ENCODE measurements at places on chromosomes 13 and 19.

- no peak for DNase-seq
These were observed 24.5 kb downstream of the MBNL2 start for GRCh38 chr13:97246596-97247158.

DNA sequence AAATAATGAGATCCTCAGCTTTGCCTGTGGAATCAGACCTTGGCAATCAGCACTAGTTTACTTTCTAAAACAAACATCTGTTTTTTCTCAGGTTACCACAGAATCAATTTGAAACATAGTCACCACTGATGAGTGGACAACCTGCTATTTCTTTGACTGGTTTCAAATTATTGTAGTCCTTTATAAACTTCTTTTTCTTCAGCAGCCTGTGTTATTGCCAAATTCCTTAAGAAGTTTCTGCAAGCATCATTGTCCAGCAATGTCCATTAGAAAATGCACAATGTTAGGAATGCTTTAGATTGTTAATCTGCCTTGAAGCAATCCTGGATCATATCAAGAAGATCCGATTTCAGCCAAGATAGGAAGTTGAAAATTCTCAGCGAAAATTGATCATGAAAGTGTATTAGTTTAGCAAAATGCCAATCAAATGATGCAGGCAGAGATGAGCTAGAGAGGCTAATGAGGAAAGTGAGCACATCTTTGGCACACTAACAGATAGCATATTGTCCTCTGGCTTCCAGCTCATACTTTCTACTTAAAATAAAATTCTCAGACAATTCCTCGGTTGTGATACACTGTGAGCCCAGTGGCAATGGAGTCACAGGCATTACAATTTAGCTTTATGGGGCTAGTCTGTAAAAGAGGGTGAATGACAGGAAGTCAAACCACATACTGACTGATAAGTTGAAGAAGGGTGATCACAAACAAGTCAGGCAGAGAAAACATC lies 270.6 kb downstream of the SLITRK6 start:
- no peak for DNase-seq

- no peak for DNase-seq
These were observed 1.0 kb upstream of the FXYD7 start for GRCh38 chr19:35141837-35142605.

- DNase-seq: no peak
These were observed 27.3 kb downstream of the CHAF1A start for GRCh38 chr19:4429771-4430171.

DNA sequence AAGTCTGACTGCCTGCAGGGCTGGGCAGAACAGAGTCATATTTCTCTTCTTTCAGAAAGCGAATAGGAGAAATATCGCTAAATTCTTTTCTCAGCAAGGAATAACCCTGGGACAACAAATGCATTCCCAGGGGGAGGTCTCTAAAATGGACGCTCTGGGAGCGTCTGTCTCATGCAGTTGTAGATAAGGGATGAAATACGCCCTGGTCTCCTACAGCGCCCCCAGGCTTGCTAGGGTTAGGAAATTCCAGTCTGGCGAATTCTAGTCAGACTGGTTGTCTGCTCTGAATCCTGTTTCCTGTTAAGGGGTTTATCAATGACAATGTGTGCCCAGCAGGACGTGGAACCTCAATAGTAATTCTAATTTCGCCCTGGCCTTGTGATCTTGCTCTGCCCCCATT lies 1214.1 kb downstream of the DIAPH3 start:
- DNase-seq: no peak

- no peak for DNase-seq
These were observed 176.9 kb downstream of the KDM4B start for GRCh38 chr19:5145521-5146511.

GRCh38 chr13:86665842-86666241 lies 866.6 kb upstream of the SLITRK6 start:
- no peak for DNase-seq

DNA sequence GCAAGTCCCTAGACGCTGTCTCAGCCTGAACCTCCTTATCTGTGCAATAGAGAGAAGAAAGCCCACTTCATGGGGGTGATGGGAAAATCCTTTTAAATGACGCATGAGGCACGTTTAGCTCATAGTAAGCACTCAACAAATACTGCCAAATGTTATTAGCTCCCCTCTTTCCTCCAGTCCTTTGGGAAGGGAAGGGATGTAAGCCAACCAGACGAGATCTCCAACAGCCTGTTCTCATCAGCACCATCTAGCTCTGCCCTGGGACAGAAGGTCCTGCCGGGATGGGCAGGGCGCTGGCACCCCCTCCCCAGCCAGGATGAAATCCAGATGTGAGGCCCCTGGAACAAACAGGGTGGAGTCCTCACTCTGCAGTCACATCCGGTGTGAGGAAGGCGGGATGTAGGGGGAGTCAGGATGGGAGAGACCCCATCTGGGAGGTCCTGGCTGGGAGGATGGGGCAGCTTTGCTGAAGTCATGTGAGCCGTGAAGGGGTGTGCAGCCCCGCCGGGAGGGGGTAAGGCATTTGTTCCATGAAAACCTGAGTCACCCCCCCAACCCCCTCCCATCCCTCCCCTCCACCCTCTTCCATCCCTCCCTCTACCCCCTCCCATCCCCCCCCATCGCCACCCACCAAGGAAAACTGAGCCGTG lies 4.6 kb downstream of the S1PR2 start:
- DNase-seq: no peak

GRCh38 chr13:46552889-46553520 lies at the start of gene LRCH1:
TSS of gene LRCH1 (plus strand) at chr13:46553170. CDS start at chr13:46553397, 227 bp downstream.
- DNase-seq: peak; percentile 83

GRCh38 chr13:114108141-114108761 lies 24.2 kb downstream of the RASA3 start:
- no peak for DNase-seq

- DNase-seq: no peak
These were observed 2.7 kb upstream of the TPGS1 start for GRCh38 chr19:504616-505015.

DNA sequence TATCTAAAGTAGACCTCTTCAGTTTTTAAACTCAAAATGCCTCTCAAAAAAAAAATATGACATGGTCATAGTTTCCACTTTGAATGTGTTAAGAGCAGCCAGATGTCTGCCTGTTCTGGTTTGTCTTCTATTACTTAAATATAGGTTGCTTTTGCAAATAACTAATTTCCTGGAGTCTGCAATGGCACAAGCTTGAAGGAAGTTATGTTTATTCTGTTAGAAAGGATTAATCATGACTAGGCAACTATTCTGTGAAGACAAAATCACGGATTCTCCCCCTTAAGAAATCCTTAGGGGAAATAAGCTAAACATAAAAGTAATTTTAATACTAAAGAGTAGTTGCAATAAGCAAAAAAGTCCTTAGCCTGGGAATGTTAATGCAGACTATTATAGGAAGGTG lies 26.3 kb downstream of the SKA3 start:
- DNase-seq: no peak

DNA sequence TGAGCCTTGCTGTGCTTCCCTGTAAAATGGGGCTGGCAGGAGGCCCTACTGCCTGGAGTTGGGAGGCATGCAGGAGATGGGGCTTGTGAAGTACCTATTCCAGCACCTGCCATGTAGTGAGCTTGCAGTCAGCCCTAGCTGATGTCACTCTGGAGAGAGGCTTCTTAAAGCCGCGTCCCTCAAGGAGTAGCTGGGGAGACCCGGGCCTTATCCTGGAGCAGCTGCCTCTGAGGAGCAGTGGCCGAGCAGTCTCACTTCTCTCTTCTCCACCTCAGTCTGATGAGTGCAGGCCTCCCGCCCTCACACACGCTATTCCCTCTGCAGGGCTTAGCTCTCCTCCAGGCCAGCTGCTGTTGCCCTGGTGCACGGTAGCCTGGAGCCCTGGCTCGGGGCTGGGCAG lies 18.0 kb downstream of the CLASRP start:
- DNase-seq: no peak

DNA sequence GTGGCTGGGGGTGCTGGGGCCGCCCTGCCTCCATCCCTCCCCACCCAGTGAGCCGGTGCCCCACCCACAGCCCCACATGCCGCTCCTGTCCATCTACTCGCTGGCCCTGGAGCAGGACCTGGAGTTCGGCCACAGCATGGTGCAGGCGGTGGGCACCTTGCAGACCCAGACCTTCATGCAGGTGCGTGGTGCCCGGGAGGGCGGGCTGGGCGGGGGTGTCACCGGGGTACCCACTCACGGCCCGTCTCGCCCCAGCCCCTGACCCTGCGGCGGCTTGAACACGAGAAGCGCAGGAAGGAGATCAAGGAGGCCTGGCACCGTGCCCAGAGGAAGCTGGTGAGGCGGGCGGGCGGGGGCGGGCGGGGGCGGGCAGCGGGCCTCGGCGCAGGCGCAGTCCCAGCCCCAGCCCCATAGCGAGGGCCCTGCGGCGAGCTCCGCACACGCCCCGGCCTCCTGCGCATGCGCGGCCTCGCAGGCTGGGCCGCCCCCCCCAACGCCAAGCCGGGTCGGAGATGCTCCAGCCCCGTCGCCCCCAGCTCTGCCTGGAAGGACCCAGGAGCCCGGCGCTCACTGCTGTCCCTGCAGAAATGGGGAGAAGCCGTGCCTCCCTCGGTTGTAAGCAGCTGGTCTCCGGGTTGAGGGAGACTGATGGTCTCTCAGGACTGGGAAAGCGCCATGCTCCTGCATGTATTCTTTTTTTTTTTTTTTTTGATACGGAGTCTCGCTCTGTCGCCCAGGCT lies 7.7 kb downstream of the ARHGAP45 start:
- peak; percentile 99 for DNase-seq

DNA sequence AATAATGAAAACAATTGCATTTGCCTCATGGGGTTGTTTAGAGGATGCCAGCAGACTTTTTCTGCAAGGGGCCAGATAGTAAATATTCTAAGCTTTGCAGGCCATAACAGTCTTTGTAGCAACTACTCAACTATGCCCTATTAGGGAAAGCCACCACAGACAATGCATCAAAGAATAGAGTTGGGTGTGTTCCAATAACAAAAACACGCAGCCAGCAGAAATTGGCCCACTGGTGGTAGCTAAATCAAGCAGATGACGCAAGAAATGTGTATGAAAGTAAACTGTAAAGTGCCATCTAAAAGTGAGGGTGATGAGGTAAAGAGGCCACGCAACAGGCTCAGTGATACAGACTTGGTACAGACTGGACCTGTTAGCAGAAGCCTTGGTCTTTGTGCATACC lies 75.2 kb upstream of the SIAH3 start:
- no peak for DNase-seq

DNA sequence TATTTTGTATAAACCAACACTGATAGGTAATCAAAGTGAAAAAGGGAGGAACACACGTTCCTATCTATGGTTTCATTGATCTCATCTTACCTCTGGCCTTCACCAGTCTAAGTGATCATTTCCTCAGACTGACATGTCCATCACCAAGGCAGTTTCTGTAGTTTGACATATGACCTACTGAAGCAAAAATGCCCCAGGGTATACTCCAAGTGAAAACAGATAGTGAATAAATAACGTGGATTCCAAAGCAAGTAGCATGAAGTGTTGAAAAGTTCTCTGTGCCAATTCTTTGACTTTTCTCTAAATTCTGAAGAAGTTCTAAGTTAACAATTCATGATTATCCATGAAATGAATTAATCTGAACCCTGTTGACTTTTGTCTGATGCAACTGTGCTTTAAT lies 334.2 kb upstream of the SGCG start:
- DNase-seq: no peak

GRCh38 chr13:34751492-34751891 lies 190.6 kb upstream of the NBEA start:
- DNase-seq: no peak

DNA sequence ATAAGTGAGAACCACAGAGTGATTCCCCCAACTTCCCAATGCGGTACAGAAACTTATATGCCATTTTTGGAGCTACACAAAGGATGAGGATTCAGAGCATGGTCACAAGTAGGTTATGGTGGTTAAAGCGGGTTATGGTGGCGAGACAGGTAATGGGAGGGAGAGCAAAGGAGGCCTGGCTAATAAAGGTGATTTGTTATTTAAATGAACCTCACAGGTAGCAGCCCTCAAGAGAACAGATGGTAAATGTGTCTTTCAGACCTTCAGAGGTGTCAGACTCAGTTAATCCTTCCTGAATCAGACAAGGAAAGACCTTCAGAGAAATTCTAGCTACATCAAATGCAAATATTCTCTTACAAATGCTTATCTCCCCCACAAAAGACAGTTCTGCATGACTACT lies 1971.4 kb downstream of the OLFM4 start:
- DNase-seq: no peak

- DNase-seq: no peak
These were observed 282.9 kb downstream of the TSHZ3 start for GRCh38 chr19:31066385-31066784.

DNA sequence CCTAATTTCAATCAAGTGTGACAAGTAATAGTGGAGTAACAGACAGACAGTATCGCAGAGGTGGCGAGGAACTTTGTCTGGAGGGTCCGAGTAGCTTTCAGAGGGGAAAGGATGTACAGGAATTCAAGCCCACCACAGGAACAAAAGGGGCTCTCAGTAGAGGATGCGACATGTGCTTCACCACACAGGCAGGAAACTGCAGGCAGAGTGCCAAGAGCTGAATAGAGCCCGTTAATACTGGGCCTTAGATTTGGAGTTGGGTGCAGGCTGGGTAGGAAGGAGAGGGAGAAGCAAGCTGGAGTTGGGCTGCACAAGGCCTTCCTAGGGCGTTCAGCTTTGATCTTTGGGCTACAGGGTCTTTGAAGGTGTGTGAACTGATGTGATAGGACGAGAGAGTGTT lies 1.2 kb downstream of the CCDC70 start:
- no peak for DNase-seq

- DNase-seq: no peak
These were observed 1.6 kb upstream of the ANGPTL6 start for GRCh38 chr19:10104130-10104513.

- peak; percentile 81 for DNase-seq
These were observed 82.9 kb upstream of the CACNA1A start for GRCh38 chr19:13588957-13589833.

DNA sequence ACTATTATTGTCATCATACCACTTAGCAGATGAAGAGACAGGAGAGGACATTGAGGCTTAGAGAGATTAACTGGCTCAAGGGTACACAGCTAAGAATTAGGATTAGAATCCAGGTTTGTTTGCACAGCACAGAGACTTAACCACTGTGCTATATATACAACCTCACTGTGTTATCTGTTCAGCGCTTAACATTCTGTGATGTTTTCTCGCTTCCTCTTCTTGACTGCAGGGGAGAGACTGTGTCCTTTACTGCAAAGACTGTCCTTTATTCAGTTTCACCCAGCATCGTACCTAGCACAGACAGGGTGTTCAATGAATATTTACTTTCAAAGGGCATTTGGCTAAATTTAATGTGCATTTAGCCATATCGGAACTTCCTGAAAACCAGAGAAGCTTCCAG lies 54.9 kb upstream of the PCDH8 start:
- DNase-seq: no peak

DNA sequence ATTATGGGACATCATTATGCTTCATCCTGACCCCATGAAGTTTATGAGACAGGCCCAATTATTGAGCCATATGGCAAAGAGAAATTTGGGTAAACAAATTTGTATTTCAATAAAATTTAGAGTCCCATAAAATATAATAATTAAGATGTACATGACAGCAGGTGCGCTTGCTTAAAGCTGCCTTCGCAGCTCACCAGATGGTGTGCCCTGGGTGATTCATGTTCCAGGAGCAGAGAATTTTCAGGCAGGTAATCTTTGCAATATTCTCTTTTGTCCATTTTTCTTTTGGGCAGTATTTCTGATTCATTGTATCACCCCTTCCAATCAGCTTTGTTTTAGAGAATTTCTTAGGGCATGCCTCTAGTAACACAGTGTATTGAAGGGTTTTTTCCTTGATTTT lies 39.5 kb upstream of the WASF3 start:
- no peak for DNase-seq
